ENCODE measurements at places on chromosomes 5 and 9. TPM values are rescaled to one million over a fixed set of nuclear protein-coding genes. Genes with fewer than 3 reads are reported as not detected.

Gene SURF4
- total RNA-seq, result 233 TPM

Gene PCDHGA4
- total RNA-seq, result 1.0 TPM

Gene PCDHB10
- total RNA-seq, result not detected

Gene ARL14EPL
- not detected for total RNA-seq

Gene IRX2
- 5.9 TPM for total RNA-seq

Gene JADE2
- 59.2 TPM for total RNA-seq

Gene IL9
- not detected for total RNA-seq

Gene SOX30
- total RNA-seq, result not detected

Gene RNF180
- 6.2 TPM for total RNA-seq

Gene PCDHGB6
- 2.9 TPM for total RNA-seq

Gene PLCXD3
- not detected for total RNA-seq

Data from melanocyte of skin (primary cell).